Ovary (tissue), 10 donors: ENCODE measurements at places on chromosomes 2 and 18. TPM values are rescaled to one million over a fixed set of nuclear protein-coding genes. Genes with fewer than 3 reads are reported as not detected.

Gene GCG
- total RNA-seq: not detected

Gene ICOS
- not detected for total RNA-seq

Gene UPP2
- total RNA-seq: 0.28 TPM

Gene LYG2
- total RNA-seq: not detected

Gene BOK
- 15.5 TPM for total RNA-seq

Gene ONECUT2
- under 0.01 TPM for total RNA-seq

Gene CD207
- total RNA-seq: 0.40 TPM

Gene SLC35F6
- total RNA-seq: 26.8 TPM

Gene ING5
- 39.6 TPM for total RNA-seq

Gene CAPN14
- 0.05 TPM for total RNA-seq

Gene GKN2
- not detected for total RNA-seq

Gene PRSS56
- not detected for total RNA-seq

Gene CELF4
- 1.6 TPM for total RNA-seq

Gene LONRF2
- 29.5 TPM for total RNA-seq

Gene PLGLB2
- total RNA-seq: 1.1 TPM

Gene ALK
- total RNA-seq: 0.07 TPM

DNA sequence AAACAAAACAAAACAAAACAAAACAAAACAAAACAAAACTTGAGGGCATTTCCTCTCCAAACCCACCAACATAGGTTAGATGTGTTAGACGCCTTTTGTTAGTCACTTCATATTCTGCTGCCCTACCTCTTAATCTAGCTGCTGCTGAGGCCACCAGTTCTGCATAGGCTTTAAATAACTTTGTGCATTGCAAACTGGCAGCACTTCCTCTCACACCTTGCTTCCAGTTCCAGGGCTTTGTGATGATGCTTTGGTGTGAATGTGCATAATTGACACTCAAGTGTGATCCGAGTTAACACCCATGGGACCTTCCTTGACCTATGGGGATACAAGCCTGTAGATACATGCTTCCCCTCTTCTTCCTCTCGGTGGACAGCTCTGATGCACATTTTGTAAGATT lies 2.3 kb upstream of the SERPINB11 start:
- no peak for DNase-seq

GRCh38 chr2:96423291-96423690 lies 81.9 kb downstream of the NEURL3 start:
- DNase-seq: no peak

- DNase-seq: no peak
Measured at GRCh38 chr2:7432436-7432835, 515.2 kb downstream of the RNF144A start.

GRCh38 chr2:33491441-33492084 lies 15.1 kb downstream of the RASGRP3 start:
- no peak for DNase-seq

DNA sequence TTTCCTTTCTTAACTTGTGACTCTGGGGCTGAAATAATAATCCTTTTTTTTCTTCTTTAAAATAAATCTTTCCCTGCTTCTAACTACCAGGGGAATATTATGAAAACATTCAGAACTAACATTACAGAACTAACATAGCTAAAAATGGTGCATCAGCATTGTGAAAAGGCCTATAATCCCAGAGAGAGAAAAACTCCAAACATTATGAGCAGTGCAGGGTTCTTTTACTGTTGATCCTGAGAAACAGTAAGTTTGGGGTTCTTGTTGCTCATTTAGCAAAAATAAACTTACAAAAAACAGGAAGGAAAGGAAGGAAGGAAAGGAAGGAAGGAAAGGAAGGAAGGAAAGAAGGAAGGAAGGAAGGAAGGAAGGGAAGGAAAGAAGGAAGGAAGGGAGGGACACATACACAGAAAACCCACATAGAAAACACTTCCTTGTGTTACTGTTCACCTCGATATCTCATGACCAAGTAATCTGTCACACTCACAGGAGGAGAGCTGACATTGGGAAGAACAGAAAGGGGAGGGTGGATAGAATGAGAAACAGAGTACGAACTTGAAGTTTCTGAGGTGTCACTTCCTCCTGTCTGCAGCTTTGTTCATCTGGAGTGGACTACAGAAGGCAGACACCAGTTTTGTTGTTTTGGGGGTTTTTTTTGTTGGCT lies 18.4 kb upstream of the PIK3C3 start:
- DNase-seq: no peak

DNA sequence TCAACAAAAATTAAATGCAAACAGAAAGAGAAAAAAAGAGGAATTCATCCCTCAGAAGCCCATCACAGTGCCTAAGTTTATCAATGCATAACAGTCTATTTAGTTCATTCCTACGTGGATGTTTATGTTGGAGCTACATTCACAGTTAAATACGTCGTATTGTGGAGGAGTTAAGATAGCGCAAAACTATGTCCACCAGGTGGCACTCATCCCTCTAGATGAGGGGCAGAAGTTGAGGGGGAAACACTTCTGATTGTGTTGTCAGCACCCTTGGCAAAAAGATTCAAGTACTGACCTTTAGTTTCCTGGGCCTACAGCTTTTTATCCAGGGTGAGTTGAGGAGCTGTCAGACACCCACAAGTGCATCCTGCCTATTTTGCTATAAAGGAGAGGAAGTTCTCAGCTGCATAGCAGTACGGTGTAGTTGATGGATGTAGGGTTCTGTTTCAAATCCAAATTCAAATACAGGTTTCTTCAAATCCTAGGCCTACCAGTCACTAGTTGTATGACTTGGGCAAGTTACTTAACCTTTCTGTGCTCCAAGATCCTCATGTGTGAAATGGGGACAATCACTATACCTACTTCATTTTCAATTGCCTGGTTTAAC lies 26.8 kb upstream of the MYO1B start:
- DNase-seq: no peak

- no peak for DNase-seq
Measured at GRCh38 chr2:132936791-132937190, 266.8 kb upstream of the LYPD1 start.

- DNase-seq: no peak
Measured at GRCh38 chr18:31154181-31154580, 8.5 kb downstream of the DSC1 start.

DNA sequence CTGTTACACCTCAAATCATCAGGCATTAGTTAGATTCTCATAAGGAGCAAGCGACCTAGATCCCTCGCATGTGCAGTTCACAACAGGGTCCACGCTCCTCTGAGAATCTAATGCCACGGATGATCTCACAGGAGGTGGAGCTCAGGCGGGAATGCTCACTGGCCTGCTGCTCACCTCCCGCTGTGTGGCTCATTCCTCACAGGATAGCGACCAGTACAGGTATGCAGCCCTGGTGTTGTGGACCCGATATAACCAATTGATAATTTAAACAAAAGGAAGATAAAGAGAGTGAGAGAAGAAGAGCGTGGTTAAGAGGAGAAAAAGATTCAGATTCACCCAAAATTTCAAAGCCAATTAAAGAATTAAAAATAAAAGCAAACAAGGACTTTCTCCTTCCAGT lies 20.8 kb downstream of the TLK1 start:
- no peak for DNase-seq

DNA sequence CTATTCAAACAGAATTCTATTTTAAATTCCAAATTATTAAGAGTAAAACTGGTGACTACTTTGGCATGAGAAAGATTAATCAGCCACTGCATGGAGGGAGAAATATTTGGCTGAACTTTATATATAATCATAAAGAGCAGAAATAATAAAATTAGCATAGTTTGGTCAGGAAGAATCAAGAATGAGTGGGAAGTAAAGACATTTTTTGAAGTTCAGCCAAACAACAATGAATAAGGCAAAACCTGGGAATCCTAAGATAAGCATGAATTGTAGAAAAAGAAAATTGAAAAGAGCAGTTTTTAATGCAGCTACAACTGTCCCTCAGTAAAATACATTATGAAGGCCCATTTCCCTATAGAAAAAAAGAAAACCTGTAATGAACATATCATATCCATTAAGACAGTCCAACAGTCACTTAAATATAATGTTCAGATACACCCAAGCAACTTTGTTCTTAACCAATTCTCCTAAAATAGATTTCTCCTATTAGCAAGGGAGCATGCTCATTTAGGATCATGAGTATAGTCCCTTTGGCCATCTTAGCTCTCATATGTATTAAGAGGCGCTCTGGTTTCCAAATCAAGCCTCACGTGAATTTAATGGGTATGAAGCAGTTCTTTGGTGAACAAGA lies 6.5 kb downstream of the TMEM17 start:
- no peak for DNase-seq

GRCh38 chr2:219408204-219408603 lies 10.0 kb upstream of the DES start:
- DNase-seq: no peak

DNA sequence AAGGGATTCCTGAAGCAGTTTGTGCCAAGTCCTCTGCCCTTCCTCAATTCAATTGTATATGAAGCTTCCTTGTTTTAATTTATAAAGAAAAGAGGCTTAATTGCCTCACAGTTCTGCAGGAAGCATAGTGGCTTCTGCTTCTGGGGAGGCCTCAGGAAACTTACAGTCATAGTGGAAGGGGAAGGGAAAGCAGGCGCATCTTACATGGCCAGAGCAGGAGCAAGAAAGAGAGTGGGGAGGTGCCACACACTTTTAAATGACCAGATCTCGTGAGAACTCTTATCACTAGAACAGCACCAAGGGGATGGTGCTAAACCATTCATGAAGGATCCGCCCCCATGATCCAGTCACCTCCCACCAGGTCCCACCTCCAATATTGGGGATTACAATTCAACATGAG lies 114.2 kb downstream of the SGPP2 start:
- no peak for DNase-seq

GRCh38 chr18:43278355-43278754 lies 1.1 kb upstream of the SYT4 start:
- no peak for DNase-seq

- no peak for DNase-seq
Measured at GRCh38 chr2:196170606-196171247, 651 bp downstream of the STK17B start.

DNA sequence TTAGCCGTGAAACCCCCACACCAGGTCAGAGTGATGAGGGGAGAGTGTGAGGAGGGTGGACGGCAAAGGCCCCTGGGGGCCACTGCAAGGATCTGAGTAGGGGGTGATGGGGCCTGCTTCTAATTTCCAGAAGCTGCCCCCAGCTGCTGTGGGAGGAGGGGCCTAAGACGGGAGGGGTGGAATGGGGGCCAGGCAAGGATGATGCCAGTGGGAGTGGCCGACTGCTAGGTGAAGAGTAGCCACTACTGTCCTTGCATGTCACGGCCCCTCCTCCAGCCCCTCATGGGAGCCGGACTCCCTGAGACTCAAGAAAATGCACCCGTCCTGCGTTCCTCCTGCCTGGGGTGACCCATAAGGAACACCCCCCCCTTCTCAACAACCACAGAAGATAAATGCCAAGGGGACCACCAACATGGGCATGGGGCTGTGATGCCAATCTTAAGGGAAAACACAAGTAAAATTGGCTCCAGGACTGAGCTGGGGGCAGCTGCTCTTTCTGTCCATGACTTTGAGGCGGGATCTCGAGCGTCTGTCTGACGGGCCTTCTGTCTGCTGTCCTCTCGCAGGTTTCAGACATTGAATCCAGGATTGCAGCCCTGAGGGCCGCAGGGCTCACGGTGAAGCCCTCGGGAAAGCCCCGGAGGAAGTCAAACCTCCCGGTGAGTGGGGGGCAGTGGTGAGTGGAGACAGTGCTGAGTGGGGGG lies 24.2 kb upstream of the PRLH start:
- DNase-seq: peak; percentile 37

DNA sequence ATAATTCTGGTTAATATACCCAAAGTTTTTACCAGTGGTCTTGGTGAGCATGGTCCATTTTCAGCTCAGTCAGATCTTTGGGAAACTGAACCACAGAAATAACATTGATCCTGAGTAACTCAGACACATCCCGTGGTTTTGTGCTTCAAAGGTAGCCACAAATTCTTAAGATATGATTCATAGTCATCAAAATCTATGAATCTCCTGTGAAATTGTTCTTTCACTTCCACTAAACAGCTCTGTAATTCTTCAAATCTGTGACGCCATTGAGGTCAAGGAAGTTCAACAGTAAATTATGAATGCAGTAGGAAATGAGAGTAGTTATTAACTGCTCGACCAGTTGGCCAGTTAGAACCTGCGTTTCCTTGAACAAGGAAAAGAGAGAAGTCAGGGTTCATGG lies 147.3 kb downstream of the IRS1 start:
- no peak for DNase-seq

- DNase-seq: no peak
Measured at GRCh38 chr2:121541495-121541894, 10.8 kb downstream of the RNU4ATAC start.

GRCh38 chr18:28771849-28772248 lies 594.9 kb upstream of the CDH2 start:
- no peak for DNase-seq

DNA sequence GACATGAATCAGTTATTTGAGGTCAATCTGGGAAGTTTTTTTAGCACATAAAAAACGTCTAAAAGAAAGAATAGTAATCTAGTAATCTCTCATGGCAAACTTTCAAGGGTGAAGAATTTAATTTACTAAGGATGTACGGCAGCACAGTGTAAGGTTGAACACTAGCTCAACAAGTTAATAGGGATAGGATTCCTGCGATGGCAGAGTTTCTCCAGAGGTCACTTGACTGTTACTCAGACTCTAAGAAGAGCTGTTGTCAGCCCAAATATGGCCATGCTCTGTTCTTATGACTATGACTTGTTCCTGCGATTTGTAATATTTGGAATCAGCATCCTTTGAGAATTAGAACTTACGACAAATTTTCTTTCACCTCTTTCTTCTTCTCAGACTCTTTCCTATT lies 553.3 kb upstream of the TNP1 start:
- no peak for DNase-seq

DNA sequence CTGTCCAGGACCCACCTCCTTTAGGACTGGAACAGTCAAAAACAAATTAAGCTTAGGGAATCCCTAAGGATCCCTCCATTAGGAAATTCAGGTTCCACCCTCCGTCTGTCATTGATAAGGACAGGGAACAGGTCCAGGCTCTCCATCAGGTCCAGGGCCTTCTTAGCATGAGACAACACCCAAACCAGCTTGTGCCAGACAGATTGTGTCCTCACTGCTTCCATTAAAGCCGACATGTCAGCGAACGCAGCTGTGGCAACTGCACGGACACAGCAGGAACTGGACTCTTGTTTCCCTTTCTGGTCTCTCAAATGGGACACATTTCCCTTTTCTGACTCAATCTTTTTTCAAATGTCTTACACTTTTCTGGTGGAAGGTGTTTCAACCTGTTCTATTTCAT lies 81.4 kb downstream of the BCL11A start:
- DNase-seq: no peak

- no peak for DNase-seq
Measured at GRCh38 chr2:129092956-129093355, 774.3 kb upstream of the HS6ST1 start.

- peak; percentile 79 for DNase-seq
Measured at GRCh38 chr2:178193823-178194599, at the start of gene OSBPL6. Gene OSBPL6 (plus strand): TSS chr2:178194512. CDS start chr2:178306185, 111,673 bp downstream.

- DNase-seq: no peak
Measured at GRCh38 chr18:6607343-6607742, 122.2 kb upstream of the ARHGAP28 start.

- no peak for DNase-seq
Measured at GRCh38 chr18:79136742-79137141, 67.5 kb downstream of the ATP9B start.

DNA sequence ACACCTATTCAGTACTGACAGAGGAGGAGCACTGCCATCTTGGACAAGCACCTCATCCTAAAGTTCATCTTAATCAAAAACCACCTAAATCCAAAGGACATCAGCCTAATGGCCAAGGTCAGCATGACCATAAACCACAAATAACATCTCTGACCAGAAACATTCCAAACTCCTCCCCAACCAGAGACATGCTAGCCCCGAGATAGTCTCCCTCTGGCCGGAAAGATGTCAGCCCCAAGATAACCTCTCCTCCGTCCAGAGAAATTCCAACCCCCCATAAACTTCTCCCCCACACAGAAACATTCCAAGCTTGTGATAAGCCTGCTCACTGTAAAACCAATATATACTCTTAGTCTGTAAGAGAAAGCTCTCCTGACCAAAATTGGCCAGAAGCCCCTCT lies 260.6 kb downstream of the CLIP4 start:
- DNase-seq: no peak
